ENCODE measurements at places on chromosomes 1 and 21.

GRCh38 chr1:17579951-17580939 lies 40.7 kb downstream of the ARHGEF10L start:
- peak; percentile 16 for DNase-seq

DNA sequence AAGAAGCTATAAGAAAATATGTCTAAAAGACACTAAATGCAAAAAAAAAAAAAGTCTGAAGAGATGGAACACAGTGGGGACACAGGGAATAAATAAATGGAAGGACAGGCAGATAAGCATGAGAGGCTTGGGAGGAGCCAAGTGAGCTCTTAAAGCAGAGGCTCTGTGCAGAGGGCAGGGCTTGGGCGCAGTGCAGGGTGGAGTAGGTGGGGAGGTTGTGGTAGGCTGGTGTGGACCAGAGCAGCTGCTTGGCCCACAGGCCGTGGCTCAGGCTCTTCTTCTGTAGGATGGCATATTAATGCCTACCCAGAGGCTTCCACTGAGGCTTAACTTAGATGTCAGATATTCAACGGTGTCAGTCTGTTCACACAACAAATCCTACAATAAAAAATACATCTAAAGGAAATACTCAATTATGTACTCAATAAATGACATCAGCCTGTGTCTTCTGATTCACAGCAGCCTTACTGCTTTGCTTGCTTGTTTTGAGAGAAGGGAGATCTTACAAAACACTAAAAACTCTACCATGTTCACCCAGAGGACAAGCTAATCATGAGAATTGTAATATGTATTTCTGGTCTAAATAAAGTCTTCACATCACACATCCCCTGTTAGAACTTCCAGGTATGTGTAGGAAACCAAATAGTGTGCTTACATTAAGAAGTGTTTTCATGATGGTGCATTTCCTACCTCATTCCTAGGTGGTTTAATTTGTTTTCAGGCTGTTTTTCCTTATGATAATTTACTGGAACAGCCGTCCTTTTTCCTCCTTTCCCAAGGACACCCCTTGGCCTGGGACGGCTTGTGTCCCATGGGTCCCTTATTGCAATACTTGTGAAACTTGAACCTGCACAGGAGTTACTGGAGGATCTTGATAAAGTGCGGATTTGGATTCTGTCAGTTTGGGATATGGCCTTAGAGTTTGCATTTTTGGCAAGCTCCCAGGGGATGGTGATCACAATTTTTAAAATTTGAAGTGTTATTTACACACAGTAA lies 24.9 kb downstream of the DIP2A start:
- no peak for DNase-seq

- DNase-seq = peak; percentile 30
These were observed 52.6 kb upstream of the LYST start for GRCh38 chr1:235919127-235919832.

GRCh38 chr1:66444438-66445265 lies 89.3 kb upstream of the SGIP1 start:
- no peak for DNase-seq

DNA sequence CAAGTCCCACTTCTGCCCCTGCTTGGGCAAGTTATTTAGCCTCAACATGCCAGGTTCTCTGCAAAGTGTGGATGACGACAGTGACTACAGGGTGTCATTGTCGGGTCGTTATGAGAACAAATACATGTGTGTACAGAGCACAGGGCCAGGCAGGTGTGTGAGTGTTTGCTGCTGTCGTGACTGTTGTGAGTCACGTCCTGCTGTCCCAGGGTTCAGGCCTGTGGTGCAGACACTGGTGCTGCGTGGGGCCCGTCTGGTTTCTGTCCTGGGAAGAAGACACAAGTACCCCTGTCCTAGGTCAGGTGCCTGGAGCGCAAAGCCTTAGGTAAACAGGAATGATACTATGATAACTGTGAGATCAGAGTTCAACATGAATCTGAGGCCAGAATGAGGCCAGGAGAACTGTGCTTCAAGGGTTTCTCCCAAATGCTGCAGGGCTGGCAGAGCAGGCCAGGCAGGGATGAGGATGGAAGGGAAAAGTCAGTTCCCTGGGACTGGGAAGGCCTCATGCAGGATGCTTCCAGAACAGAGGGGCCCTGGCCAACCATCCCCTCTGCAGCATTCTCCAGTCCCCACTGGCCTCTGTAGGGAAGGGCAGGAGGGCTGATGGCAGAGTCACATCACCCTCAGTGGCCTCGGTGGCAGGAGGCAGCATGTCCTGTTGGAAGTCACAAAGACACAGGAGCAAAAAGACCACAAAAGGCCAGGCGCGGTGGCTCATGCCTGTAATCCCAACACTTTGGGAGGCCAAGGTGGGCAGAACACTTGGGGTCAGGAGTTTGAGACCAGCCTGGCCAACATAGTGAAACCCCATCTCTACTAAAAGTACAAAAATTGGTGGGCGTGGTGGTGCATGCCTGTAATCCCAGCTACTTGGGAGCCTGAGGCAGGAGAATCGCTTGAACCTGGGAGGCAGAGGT lies 15.7 kb downstream of the GPR157 start:
- DNase-seq = peak; percentile 47

- no peak for DNase-seq
These were observed 342.8 kb downstream of the RPS6KC1 start for GRCh38 chr1:213393860-213394259.

DNA sequence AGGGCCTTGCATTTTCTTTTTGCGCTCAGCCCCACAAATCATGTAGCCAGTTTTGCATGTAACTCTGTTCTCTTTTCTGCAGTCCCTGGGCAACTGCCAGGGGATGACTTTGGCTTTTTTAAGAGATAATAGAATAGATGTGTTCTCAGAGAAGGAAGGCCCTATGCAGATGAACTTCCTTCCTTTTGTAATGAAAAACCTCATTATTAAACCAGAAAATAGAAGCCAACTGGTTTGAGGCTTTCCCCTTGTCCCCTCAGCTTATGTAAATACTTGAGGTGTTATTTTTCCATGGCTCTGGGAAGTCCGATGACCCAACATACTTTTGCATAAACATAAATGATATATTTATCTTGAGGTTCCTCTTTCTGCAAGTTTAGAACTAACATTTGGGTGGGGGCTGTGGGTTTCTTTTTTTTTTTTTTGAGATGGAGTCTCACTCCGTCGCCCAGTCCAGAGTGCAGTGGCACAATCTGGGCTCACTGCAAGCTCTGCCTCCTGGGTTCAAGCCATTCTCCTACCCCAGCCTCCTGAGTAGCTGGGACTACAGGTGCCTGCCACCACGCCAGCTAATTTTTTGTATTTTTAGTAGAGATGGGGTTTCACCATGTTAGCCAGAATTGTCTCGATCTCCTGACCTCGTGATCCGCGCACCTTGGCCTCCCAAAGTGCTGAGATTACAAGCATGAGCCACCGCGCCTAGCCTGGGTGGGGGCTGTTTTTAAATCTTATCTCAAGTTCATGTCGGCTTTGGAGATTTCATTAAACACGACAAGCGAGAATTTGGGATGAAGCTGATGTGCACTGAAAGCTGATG lies 14.4 kb upstream of the FCRL5 start:
- no peak for DNase-seq

- DNase-seq = peak; percentile 75
These were observed 19.7 kb downstream of the ACBD6 start for GRCh38 chr1:180482425-180483275.

GRCh38 chr1:218366322-218367052 lies 21.4 kb downstream of the TGFB2 start:
- peak; percentile 57 for DNase-seq

GRCh38 chr1:98119796-98120195 lies 199.0 kb upstream of the DPYD start:
- no peak for DNase-seq

DNA sequence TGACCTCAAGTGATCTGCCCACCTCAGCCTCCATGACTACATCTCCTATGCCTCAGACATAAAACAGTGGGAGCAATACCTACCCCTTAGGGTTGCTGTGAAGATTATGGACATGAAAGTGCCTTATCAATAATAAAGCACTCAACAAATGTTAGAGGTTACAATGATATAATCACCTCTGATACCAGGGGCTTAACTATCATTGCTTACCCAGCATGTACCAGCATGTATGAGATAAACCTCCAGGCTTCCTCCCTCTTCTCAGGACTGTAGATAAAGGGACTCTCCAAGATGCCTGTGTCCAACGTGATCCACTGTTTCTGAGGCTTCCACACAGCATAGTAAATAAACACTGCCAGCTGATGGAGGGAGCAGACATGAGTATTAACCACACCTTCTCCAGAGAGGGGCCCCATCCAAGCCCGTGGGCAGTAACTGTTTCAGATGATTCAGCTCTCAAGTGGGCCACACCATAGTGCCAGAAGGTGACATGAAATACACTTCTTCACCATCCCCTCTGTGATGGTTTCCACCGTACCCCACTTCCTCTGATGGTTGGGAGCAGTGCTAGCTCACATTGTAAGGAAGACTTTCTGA lies 26.2 kb downstream of the RHBDL2 start:
- no peak for DNase-seq

DNA sequence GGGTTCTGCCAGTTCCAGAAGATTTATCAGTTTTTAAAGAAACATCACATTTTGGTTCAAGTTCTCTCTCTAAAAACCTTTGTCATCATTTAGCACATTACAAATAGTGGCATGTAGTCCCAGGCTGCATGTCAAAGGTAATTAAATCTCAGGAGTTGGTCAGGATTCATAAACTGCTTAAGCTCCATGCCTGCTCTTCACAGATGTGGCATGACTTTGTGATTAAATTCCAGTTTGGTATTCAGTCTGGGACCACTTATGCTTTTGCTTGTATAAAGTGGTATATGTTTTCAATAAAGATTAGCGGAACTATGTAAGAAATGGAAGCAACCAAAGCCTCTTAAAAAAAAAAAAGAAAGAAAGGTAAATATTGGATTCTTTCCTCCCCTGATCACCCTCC lies 408.0 kb downstream of the DISC1 start:
- DNase-seq = no peak

DNA sequence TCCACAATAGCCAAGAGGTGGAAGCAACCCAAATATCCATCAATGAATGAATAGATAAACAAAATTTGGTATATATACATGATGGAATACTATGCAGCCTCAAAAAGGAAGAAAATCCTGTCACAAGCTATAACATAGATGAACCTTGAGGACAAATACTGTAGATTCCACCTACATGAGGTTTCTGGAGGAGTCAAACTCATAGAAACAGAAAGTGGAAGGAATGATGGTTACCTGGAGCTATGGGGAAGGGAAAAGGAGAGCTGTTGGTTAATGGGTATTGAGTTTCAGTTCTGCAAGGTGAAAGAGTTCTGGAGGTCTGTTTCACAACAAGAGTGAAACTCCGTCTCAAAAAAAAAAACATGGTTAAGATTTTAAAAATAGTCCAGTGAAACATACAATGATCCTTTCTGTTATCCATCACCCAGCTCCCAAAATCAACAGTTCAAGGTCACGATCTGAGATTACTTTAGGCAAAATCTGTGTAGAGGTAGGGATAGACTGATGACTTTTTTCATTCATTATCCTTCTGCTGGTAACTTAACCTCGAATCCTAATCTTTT lies 80.8 kb upstream of the HNRNPU start:
- no peak for DNase-seq

- no peak for DNase-seq
These were observed 71.7 kb upstream of the WDR26 start for GRCh38 chr1:224506141-224506814.

- no peak for DNase-seq
These were observed 93.9 kb upstream of the PRMT6 start for GRCh38 chr1:106962591-106962990.

DNA sequence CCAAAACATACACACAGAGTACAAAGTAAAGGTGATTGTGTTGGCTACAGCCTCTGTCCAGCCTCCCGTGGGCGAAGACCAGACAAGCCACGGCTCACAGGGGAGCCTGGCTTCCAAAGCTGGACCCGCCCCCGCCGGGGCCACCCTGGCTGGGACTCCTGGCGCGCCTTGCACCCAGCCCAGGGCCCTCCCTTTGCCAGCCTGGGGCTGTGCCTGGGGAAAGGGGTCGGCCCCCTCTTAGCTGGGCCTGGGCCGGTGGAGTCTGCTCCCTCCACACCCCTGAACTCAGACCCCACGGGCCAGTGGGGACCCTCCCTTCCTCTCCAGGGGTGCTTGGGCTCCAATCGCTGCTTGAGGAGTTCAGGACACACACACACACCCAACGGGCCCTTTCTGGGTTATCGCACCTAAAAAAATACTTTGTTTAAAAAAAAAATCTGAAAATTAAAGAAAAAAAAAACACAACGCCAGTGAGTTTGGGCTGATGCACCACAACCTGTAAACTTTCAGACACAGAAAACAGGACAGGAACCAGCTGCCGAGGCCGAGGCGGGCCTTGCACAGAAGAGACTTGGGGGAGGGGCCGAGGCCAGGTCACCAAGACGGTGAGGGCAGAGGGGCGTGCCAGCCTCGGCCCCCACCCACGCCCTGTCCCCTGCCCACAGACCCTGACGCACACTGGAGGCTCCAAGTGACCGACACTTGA lies 56.3 kb downstream of the KCNAB2 start:
- DNase-seq = no peak

GRCh38 chr1:116256875-116257274 lies 116.2 kb upstream of the ATP1A1 start:
- no peak for DNase-seq

GRCh38 chr1:82901118-82901517 lies 1097.8 kb downstream of the TTLL7 start:
- no peak for DNase-seq

DNA sequence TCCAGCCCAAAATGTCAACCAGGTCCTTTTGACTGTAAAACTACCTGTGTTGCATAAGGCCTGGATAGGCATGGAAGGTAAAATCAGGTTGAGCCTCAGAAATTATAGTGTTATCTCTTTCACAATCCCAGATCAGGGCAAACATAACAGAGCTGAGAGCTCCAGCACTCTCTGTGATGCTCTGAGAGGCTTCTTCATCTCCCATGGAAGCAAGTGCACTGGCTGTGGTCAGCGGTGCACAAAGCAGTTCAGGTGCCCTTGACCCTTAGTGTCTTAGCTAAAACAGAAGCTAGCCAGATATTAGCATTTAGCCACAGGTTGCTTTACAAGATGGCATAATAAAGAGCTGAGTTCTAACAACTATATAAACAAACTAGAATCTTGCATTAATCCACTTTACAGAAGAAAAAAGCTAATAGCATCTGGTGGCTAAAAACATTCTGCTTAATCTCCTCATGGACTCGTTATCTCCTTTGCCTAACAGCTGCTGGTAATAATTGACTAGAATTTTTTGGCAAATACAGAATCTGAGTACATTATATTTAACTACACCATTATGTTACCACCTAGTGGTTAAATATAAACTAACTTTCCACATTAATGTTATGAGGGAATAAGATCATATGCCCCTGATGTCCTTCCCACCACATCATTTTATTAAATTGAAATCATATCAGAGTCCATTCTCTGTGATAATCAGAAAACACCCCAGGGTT lies 25.6 kb upstream of the POGK start:
- no peak for DNase-seq
